ENCODE measurements at places on chromosomes 16 and 17.

- no peak for DNase-seq
- no peak overlapping the region for H3K4me3 ChIP-seq
- no peak overlapping the region for H3K27ac ChIP-seq
- peaks cover 8% of the 10 kb centered on the region for H3K4me1 ChIP-seq
Measured at GRCh38 chr16:164827-165538, 795 bp upstream of the HBM start.

GRCh38 chr16:68286153-68287074 is 22.1 kb downstream of the SLC7A6 start:
- H3K4me1 ChIP-seq: no peaks in the 10 kb centered on the region
- no peaks in the 10 kb centered on the region for H3K27me3 ChIP-seq
- no peak for DNase-seq
- H3K27ac ChIP-seq: no peak overlapping the region
- H3K4me3 ChIP-seq: no peak overlapping the region

- H3K4me1 ChIP-seq: peaks cover 2% of the 10 kb centered on the region
- no peaks in the 10 kb centered on the region for H3K36me3 ChIP-seq
- H3K27ac ChIP-seq: no peak overlapping the region
- DNase-seq: no peak
- H3K4me3 ChIP-seq: no peak overlapping the region
Measured at GRCh38 chr17:48992444-48992843, 4.7 kb upstream of the IGF2BP1 start.

DNA sequence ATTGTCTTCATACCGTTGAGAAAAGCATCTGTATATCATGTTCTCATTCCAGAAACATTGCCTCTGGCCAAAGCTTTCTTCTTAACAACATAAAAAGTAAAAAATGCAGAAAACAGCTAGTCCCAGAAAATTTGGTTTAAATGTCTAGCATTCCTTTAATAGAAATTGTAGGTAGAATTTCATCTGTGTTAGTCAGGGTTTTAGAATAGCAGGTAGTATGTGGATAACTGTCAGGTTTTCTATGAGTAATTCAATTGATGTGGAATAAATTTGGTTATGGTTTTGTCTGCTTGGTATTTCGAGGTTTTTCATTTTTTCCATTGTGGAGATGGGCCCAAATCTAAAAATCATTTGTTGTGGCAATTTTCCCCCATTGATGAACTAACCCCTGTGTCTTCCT is 616.7 kb downstream of the KCNJ2 start:
- no peak for DNase-seq
- no peaks in the 10 kb centered on the region for H3K27me3 ChIP-seq
- H3K27ac ChIP-seq: no peak overlapping the region
- H3K4me1 ChIP-seq: no peaks in the 10 kb centered on the region
- no peaks in the 10 kb centered on the region for H3K36me3 ChIP-seq

DNA sequence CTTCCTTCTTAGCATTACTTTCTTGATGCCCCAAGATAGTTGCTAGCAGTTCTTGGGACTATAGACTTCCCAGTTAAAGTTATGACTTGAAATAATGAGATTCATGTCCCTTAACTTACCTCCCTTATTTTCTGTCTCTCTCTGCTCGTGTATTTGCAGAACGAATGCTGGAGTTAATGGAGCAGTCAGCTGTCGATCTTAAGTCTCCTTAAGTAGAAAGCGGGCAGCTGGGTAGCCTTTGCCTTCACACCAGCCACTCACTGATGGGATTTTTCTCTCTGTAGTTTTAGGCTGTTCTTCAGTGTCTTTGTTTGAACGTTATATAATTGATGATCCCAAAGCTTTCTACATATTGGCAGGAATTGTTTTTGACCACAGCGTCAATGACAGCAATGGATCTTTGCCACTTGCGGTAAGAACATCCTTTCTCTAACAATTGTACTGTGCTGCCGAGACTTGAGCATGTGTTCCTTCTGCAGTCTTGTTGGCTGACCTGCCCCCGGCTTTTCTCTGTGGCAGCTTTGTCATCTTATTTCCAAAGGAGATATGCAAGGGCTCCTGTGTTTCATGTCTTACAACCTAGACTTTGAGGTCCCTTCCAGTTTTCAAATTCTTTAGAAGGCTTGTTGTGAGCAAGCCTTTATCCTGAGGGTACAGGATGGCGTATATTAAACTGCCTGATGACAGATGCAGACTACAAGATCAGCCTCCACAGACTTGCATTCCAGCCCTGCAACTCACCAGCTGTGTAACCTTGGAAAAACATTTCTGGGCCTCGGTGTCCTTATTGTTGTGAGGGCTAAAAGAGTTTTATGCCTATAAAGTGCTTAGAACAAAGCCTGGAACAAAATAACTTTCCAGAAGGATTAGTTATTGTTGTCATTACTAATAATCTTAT is 25.1 kb upstream of the ABCA3 start:
- no peaks in the 10 kb centered on the region for H3K36me3 ChIP-seq
- no peaks in the 10 kb centered on the region for H3K27me3 ChIP-seq
- no peak overlapping the region for H3K27ac ChIP-seq
- peaks cover 4% of the 10 kb centered on the region for H3K4me1 ChIP-seq
- no peak overlapping the region for H3K4me3 ChIP-seq
- peak; percentile 35 for DNase-seq

DNA sequence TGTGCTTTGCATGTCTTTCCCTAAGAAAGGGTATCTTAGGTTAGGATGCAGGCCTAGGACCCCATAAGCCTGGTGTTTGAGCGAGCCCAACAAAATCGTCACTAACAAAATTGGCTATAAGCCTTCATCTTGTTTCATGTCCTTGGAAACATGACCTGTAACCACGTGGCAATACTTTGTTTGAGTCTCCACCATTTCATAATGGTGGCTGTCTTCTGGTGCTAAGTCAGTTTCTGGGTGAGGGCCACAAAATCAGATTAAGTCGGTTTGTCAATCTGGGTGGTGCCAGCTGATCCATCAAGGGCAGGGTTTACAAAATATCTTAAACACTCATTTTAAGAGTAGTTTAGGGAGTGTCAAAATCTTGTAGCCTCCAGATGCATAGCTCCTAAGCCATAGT is 33.0 kb downstream of the C16orf54 start:
- no peaks in the 10 kb centered on the region for H3K27me3 ChIP-seq
- no peak for DNase-seq
- H3K27ac ChIP-seq: no peak overlapping the region
- H3K4me1 ChIP-seq: no peaks in the 10 kb centered on the region

GRCh38 chr17:50062293-50063243 is 6.7 kb downstream of the ITGA3 start:
- peak; percentile 56 for DNase-seq
- no peak overlapping the region for H3K27ac ChIP-seq
- H3K4me3 ChIP-seq: no peak overlapping the region
- peaks cover 54% of the 10 kb centered on the region for H3K4me1 ChIP-seq
- H3K27me3 ChIP-seq: no peaks in the 10 kb centered on the region

GRCh38 chr17:74227271-74228080 is 14.1 kb downstream of the TTYH2 start:
- no peak overlapping the region for H3K4me3 ChIP-seq
- no peaks in the 10 kb centered on the region for H3K4me1 ChIP-seq
- no peak overlapping the region for H3K27ac ChIP-seq
- no peaks in the 10 kb centered on the region for H3K36me3 ChIP-seq
- no peaks in the 10 kb centered on the region for H3K27me3 ChIP-seq

DNA sequence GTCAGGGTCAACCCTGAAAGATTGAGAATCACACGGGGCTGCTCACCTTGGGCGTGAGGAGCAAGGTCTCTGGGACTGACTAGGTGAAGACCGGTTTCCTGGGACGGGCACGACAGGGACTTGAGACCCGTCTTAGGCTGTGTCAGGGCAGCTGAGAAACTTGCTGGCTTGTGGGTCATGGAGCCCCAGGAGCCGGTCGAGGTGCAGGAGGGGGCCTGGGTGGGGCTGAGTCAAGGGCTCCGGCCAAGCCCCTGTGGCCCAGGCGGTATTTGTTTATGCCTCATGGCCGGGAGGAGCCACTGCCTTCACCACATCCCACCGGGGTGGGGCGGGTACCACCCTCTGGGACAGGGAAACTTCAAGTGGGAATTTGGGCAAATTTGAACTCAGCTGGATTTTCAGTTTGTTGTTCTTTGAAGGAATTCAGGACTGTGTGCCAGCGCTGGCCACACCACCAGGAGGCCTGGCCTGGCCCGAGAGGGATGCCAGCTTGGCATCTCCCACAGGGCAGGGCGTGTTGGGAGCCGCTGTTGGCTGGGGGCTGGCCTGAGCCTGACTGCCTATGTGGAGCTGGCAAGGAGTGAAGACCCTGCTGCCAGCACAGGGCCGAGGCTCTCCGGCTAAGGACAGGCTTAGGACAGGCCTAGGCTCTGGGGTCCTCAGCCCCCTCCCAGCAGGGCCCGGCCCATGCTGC is 116.1 kb downstream of the METRNL start:
- DNase-seq: no peak
- peaks cover 23% of the 10 kb centered on the region for H3K4me1 ChIP-seq
- H3K27ac ChIP-seq: peak overlapping the region; percentile 63
- no peak overlapping the region for H3K4me3 ChIP-seq

DNA sequence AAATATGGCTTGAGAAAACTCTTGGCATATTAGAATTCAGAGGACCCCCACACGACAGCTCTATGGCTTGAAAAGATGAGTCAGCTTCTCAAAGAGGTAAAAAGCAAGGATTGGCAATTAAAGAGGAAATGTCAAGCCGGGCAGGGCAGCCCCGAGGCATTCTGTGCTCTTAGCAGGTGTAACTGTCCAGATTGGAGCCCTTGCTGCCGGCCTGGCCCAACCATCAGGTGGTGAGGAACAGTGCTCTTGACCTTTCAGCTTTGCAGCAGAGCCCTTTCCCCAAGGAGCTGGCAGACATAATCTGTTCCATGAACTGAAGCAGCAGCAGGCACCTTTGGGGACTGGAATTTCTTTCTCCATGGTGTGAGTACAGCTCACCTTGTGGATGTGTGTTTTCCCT is 287.8 kb downstream of the UTP18 start:
- no peak overlapping the region for H3K4me3 ChIP-seq
- H3K27ac ChIP-seq: no peak overlapping the region
- DNase-seq: no peak
- no peaks in the 10 kb centered on the region for H3K36me3 ChIP-seq
- H3K27me3 ChIP-seq: no peaks in the 10 kb centered on the region

DNA sequence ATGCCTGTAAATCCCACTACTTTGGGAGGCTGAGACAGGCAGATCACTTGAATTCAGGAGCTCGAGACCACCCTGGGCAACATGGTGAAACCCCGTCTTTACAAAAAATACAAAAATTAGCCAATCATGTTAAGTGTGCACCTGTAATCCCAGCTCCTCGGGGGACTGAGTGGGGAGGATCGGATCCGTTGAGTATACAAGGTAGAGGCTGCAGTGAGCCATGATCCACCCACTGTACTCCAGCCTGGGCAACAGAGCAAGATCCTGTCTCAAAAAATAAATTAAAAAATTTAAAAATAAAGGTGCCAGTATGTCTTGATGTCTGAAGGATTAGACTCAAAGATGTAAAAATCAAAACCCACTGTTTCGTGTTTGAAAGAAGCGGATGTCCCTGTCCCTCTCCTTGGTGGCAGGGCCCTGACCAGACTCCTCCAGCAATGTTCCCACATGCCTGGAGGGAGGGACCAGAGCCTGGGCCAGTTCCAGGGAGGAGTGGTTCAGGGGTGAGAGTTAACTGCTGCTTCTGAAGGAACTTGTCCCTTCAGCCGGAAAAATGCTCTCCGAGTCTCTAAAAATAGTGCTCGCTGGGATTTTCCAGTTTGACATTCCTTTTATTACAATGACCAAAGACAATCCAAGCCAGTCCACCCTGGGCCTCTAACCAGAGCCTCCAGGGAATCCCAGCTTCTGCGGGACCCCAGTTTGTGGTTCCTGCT is 9.4 kb upstream of the CMTM4 start:
- no peaks in the 10 kb centered on the region for H3K36me3 ChIP-seq
- no peak overlapping the region for H3K4me3 ChIP-seq
- no peak for DNase-seq

GRCh38 chr17:77693776-77694175 is 264.7 kb upstream of the TNRC6C start:
- no peaks in the 10 kb centered on the region for H3K27me3 ChIP-seq
- no peak overlapping the region for H3K4me3 ChIP-seq
- DNase-seq: no peak
- no peaks in the 10 kb centered on the region for H3K4me1 ChIP-seq
- H3K27ac ChIP-seq: no peak overlapping the region
- H3K36me3 ChIP-seq: no peaks in the 10 kb centered on the region

DNA sequence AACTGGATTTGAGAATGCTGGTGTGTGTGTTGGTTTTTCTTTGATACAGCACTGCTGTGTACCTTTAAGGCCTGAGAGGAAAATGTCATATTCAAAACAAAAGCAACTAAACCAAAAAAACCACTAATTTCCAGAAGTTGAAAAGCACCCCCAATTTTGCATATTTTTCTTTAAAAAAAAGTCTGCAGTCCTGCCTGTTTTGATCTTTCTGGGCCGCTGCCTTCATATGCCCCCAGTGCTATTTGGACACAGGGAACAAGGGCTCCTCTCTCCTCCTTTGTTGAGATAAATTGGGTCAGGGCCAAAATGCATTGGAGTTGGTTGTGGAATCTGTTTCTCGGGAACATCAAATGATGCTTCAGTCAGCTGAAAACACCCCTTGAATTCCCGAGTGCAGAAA is 26.9 kb downstream of the GPT2 start:
- H3K36me3 ChIP-seq: no peaks in the 10 kb centered on the region
- H3K27me3 ChIP-seq: no peaks in the 10 kb centered on the region
- H3K4me3 ChIP-seq: no peak overlapping the region
- no peak overlapping the region for H3K27ac ChIP-seq

DNA sequence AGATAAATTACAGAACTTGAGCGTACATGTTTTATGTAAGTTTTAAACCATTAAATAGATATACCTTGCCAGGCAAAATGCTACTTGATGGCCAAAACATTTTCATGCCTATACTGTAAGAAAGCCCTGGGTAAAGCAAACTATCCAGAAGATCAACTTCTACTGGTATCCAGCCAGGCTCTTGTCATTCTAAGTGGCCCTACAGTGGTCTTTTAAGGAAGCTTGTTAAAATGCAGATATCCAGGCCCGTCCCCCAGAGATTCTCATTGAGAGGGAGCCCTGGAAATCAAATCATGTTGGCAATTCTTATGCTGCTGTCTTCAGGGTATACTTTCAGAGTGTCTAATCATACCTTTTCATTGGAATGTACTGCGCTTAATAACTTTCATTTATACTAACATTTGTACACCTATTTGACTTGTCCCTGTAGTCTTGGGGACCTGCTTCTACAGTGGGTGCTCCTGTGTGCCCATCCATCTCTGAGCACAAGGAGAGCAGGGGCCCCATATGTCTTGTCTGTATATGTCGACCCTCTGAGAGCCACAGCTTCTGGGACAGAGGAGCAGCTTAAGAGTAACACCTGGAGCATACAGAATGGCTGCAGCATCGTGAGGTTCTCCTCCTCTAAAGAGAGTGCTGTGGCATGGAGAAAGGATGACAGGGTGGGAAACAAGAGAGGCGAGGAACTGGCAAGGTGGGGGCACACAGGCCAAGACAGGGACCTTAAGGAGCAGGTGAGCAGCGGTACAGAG is 43.6 kb upstream of the ANKFY1 start:
- H3K27ac ChIP-seq: no peak overlapping the region
- peaks cover 9% of the 10 kb centered on the region for H3K4me1 ChIP-seq
- no peak overlapping the region for H3K4me3 ChIP-seq
- no peak for DNase-seq
- no peaks in the 10 kb centered on the region for H3K27me3 ChIP-seq

- no peaks in the 10 kb centered on the region for H3K36me3 ChIP-seq
- H3K4me3 ChIP-seq: no peak overlapping the region
- no peak overlapping the region for H3K27ac ChIP-seq
- H3K27me3 ChIP-seq: no peaks in the 10 kb centered on the region
- DNase-seq: peak; percentile 69
- H3K4me1 ChIP-seq: peaks cover 11% of the 10 kb centered on the region
Measured at GRCh38 chr17:46940692-46941404, 17.9 kb downstream of the GOSR2 start.

Data from ovary (tissue), 10 donors.